ENCODE measurements at places on chromosomes 7 and 10.
A peak's percentile ranks its signal among the peaks of the same experiment; 100 is the strongest.

DNA sequence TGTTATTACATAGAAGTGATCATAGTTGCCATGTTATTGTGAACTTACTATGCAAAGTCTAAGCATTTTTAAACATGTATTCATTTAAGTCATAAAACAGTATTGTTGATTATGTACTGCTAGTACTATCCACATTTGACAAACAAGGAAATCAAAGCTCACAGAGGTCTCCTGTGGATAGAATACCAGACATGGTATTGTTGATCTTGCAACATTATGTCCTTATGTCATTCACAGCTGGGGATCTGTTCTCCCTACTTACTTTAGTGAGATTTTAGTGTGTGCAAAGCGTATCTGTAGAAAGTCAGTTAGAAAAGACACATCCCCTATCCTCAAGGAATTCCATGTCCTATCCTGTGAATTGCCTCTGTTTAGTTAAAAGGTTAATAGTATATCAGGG is 106.1 kb downstream of the SND1 start:
- DNase-seq: no peak

GRCh38 chr7:50182759-50183158 is 89.7 kb upstream of the ZPBP start:
- DNase-seq: no peak

- DNase-seq: no peak
These were observed 201.2 kb upstream of the PRKCQ start for GRCh38 chr10:6781133-6781770.

- no peak for DNase-seq
These were observed 34.2 kb upstream of the LEP start for GRCh38 chr7:128206747-128207500.

GRCh38 chr10:64206409-64206808 is 685.2 kb downstream of the REEP3 start:
- DNase-seq: no peak

- no peak for DNase-seq
These were observed 88.1 kb downstream of the TCF7L2 start for GRCh38 chr10:113038183-113038582.

DNA sequence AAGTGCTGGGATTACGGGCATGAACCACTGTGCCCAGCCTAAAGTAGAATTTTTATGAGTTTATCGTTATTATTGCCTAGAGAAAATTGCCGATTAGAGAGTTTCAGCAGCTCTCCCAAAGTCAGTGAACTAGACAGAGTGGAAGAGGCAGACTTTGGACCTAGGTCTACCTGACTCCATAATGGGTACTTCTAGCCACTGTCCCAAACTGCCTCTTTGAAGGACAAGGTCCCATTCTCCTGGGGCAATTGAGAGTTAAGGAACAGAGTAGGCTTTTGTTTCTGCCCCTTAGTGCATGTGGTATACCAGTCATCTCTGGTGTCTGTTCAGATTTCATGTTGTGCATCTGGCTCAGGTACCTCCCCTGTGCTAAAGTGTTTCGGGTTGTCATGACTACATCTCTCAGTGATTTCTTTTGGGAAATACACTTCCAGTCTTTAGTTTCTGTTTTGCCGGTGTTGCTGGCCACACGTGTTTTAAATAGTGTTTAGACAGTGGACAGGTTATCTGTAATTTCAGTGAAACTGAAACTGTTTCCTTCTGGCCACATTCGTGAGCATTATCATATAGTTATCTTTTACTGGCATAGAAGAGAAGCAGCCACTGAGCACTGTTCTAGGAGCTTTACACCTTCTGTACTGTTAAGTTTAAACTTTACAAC is 4.7 kb downstream of the TMEM236 start:
- DNase-seq: no peak

GRCh38 chr7:36602934-36603887 is 121.1 kb downstream of the AOAH start:
- no peak for DNase-seq

DNA sequence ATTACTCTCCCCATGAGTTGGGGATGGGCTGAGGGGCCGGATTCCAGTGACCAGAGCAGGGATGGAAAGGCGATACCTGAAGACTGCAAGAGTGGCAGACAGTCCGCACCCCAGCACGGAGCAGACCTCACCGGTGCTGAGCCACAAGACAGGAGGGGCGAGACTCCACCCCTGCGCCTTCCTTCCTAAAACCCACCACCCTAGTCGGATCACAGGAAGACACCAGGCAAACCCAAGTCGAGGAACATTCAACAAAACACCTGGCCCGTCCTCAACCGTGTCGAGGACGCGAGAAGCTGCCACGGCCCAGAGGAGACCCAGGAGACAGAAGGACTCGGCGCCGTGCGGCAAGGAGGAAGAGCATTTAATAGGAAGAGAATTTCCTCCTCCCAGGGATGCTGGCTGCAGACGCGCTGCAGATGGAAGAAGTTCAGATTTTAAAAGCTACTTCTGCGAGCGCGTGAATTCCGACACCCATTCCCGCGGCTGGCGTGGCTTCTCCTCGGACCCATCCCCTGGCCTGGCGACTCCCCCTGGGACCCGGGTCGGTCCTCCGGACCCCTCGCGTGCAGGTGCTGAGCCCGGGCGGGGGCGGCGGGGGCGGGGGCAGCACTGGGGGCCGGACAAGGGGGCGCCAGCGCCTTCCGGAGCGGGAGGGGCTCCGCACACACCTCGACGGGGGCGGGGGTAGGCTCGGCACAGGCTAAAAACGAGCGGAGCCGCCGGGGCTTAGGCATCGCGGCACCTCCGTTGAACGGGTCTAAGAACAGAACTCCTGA is 563 bp upstream of the UTF1 start:
- DNase-seq: no peak

- DNase-seq: no peak
These were observed 263.7 kb downstream of the SORCS3 start for GRCh38 chr10:104904753-104905323.

DNA sequence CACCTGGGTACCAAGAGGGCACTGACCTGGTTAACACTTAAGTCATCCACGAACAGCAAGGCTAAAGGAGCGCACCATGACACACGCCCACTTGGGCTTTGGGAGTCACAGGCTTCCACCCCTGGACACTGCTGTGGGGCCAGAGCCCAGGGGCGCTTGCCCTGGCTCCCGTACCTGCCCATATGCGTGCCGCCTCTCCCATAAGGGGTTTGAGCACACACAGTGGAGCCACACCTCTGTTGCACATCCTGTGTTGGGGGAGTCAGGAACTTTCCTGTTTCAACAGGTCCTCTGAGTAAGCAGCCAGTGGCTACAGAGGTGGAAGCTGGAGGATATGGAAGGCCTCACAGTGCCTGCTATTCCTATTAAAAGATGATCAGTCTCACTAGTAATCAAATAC is 152.0 kb downstream of the REEP3 start:
- no peak for DNase-seq

DNA sequence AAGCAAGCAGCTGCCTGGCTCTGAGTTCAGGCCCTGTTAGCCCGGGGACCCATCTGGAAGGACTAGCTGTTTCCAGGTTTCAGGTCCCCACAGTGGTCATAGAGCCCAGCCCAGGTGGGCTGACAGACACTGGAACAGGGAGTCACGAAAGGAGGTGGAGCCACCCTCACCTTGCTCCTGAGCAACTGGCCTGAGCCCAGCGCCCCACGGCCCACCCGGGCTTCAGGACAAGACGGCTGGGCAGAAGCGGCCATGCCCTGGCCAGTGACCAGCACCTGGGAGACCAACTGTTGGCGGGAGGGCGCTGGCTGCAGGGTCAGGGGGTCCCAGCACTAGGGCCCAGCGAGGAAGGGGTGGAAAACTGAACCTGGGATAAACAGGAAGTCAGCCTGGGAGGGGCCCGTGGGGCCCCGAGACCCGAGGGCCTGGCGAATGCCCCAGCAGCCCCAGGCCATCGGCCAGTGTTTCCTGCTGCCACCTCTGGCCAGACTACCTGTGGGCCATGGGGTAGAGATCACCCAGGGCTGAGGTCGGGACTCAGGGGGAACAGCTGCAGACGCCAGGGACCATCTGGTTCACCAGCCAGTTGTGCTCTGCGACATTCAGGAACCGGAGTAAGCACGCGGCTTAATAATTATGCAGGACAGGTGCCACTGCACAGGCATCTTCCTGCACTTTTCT is 282.1 kb upstream of the PPP2R2D start:
- DNase-seq: no peak

- no peak for DNase-seq
These were observed 15.1 kb upstream of the SLC16A12 start for GRCh38 chr10:89550509-89550908.

- no peak for DNase-seq
These were observed 3.4 kb upstream of the FIS1 start for GRCh38 chr7:101248276-101248675.

DNA sequence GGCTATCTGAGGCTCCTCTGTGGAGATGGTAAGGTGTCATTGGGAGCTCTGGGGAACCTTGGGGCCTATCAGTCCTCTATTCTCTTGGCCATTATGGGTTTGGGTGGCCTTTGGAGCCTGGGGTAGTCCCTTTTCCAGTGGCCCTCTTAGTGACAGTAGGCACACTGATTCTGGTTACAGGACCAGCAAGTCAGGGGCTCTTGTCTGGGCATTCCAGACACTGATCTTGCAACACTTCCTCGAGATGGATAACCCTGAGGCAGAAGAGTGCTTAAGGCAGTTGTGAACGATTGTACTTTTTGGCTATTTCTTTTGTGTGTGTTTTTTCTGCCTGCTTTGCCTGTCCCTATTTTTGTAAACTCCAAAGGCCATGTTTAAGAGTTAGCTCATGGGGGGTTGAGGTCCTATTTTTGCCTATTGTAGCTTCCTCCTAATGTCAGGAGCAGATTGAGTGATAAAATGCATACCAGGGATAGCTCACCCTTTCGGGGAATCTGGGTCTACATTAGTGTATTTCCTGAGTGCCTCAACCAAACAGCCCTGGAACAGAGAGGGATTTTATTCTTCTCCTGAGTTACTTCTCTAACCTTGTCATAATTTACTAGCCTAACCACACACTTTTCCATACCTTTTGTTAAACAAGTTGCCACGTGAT is 61.2 kb downstream of the PRKAR2B start:
- no peak for DNase-seq

GRCh38 chr7:144036302-144036885 is 12.4 kb upstream of the OR2A5 start:
- no peak for DNase-seq

GRCh38 chr10:86904600-86904999 is 52.8 kb downstream of the MMRN2 start:
- DNase-seq: peak; percentile 51
